ENCODE measurements at places on chromosomes 7 and 10. TPM values are rescaled to one million over a fixed set of nuclear protein-coding genes. Genes with fewer than 3 reads are reported as not detected.
A peak's percentile ranks its signal among the peaks of the same experiment; 100 is the strongest.

GRCh38 chr10:119030421-119031250, 1.1 kb downstream of the NANOS1 start:
- DNase-seq = no peak

DNA sequence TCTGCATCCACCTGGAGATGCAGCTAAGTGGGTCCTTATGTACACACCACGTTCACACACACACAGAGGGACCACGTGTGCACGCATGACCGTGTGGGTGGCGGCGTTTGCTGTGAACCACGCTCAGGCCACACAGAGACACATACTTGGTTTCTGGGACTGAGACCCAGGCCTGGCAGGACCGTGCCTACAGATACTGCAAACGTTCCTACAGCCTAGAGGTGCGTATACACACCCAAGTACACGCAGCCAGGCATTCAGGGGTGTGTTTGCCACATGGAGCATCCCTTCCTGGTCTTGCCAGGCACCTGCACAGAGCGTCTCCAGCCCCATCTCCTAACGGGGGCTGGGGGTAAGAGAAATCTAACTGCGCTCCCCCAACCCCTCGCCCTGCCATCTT, 49.0 kb upstream of the GTF2IRD1 start:
- DNase-seq = no peak

GRCh38 chr10:83925133-83925532, 214.2 kb upstream of the GHITM start:
- no peak for DNase-seq

DNA sequence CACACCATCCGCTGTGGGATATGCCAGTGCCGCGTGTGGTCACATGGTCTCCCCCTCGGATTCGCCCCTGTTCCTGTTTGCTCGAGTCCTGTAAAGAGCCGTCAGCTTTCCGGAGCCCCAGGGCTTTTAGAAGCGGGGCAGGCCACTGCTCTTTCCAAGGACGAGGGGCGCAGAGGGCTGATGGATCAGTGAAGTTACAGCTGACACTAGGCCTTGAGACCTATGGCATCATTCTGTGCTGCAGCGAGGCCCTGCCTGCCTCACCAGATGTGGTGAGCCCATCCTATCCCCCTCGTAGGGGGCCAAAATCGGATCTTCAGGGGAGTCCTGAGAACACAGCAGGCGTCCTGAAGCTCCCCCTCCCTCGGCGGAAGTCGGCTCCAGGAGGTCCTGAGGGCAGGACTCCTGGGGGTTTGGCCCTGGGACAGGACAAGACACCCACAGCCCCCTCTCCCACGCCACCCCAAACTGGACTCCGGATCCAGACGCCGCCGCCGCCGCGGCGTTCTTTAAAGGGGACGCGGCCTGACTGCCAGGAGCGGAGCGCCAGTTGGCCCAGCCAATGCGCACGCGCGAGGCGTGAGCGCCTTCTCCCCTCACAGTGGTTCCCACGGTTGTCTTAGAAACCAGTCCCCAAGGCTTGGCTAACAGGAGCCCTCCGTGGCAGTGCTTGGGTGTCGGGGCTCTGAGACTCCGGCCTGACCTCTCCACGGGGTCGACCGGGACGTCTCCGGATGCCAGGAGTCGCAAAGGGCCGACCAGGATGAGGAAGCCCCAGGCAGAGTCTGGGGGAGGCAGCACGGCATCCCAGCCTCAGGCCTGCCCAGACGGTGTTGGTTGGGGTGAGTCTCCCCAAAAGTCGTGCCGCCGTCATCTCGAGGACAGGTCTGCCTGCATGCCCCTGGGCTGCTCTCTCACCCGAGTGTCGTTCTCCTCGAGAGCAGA, 371.7 kb downstream of the ZNF716 start:
- DNase-seq = no peak

VWA2 gene
- 0.48 TPM for total RNA-seq

DNA sequence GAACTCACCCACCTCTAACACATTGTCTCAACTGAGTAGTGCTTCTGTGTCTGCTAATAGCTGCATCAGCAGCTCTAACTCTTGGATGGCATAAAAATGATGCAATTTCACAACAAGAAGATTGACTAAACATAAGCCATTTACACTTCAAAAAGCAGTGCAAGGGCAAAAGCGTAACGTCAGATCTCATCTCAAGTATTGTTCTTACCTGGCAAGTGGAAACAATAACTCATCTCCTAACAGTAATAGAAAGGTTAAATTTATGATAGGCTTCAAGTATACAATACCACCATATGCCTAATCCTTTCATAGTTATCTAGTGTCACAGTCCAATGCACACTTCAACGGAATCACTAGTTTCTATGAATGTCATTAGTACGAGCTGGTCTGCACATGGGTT, 14.8 kb downstream of the TPK1 start:
- DNase-seq = no peak

OR2A12 gene
- not detected for total RNA-seq

- no peak for DNase-seq
These were observed 573.7 kb downstream of the PARD3 start for GRCh38 chr10:34241226-34242000.

GRCh38 chr7:151248346-151249033, at the start of gene SMARCD3:
TSS of gene SMARCD3 (minus strand) at chr7:151248694. CDS start at chr7:151248562, 132 bp downstream.
- DNase-seq = no peak

DNA sequence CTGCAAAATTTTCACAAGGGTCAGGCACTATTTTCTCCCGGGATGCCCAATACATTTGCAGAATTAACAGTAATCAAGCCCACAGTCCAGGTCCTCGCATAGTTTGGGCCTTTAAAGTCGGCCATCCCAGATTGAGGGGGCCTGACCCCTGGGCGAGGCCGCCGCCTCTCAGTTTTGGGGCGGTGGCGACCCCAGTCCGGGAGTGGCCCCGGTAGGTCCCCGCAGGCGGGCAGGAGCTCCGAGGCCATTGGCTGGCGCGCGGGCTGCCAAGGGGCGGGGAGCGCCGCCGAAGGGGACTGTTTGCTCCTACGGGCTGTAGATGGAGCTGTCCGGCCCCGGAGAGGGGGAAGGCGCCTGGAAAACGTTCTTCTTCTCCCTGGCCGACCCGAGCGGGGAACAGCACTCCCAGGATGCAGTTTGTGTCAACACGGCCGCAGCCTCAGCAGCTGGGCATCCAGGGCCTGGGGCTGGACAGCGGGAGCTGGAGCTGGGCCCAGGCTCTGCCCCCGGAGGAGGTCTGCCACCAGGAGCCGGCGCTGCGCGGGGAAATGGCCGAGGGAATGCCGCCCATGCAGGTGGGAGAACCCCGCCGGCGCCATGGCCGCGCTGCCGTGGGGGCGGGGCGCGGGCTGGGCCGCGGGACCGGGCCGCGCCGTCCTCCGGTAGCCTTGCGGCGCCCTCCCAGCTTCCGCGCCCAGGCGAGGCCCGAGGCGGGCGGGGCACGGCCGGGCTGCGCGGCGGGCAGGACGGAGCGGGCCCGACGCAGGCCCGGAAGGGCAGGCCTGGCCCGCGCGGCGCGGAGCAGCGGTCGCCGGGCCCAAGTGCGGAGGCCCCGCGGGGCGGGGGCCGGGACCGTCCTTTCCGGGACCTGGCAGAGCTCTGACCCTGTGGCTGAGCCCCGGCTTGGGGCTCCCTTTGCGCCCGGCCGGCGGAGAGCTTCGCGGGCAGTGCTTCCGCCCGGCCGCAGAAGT, at the start of gene ZNF282:
Gene ZNF282, plus strand, starts transcription at position 367 of the 971 bp plus-strand sequence. Its CDS starts 44 bp downstream, at position 411.
- DNase-seq = peak; percentile 93

DNA sequence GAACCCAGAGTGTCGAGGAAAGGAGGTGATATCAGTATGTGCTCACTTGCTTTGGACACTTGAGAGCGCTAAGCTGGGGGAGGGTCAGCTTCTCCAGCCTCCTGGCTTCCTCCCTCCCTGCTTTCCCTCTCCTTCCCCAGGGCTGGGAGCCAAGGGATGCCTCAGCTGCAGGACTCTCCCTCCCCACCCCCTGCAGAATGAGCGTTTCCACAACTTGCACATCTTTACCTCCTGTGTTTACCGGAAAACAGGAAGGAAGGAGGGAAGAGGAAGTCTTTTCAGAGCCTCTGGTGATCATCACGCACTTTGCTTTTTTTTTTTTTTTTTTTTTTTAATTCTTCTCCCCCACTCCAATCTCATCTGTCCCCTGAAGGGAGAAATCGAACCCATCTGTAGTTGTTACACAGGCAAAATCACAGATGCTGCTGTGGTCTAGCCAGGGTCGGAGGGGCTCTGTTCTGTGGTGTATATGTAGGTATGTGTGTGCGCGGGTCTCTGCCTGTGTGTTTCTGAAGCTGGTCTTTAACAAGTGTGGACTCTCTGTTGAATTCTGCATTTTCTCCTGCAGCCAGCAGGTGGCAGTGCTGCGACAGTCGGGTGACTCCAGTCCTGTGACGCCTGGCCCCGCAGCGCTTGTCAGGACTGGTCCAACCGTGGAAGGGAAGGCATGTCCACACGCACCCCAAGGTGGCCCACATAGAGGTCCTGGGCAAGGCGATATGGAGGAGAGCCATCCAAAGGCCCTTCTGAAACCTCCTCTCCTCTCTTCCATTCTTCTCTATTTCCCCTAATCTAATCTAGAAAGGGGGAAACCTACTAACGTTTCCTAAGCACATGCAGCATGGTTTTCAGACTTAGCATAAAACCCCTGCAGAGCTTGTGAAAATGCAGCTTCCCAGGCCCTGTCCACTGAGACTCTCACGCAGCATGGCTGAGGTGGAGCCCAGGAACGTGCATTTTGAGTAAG, 257.6 kb downstream of the PLXNA4 start:
- DNase-seq = peak; percentile 60

GAD2 gene
- total RNA-seq = not detected

DNA sequence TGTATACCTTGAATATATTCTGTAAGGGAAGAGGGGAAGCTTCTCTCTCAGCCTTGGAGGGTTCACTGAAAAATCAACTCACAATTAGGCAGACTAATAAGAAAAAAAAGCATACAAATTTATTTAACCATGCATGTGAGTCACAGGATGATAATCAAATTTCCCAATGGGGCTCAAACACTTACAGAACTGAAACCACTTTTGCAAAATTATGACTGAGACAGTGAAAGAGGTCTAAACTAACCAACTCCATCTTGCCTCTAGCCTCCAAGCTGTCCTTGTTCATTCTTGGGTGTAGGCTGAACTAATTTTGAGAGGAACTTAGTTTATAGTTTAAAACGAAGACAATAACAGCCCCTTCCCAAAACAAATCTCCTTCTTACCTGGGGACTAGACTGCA, 618.3 kb upstream of the AUTS2 start:
- DNase-seq = no peak

FEZF1 gene
- not detected for total RNA-seq

DNA sequence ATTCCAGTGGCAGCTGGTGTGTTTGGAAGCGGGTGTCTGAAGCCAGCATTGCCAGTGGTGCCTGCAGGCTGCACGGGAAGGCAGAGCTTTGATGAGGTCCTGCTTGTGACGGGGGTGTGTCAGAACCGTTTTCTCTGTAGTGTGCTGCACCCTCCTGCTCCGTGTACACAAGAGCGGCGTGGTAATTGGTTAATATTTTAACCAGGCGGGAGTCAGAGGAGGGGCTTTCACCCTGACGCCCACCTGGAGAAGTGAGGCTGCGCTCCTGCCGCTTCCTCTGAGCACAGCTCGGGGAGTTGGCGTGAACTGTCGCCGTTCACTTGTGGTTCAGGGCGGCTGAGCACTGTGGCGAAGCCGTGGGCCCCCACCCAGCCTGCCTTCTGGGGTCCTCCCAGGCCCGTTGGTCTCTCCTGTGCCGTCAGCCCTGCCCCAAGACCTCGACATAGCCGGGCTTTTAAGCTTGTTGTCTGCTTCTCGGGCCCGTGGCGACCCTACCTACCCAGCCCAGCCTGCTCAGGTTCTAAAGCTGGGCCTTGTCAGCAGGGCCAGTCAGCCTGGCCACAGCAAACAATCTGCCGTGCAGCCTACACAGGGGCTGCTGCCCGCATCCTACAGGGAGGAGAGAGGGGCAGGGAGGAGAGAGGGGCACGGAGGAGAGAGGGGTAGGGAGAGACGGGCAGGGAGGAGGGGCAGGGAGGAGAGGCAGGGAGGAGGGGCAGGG, 11.6 kb downstream of the NKX6-2 start:
- DNase-seq = no peak

LRRD1 gene
- not detected for total RNA-seq

DNA sequence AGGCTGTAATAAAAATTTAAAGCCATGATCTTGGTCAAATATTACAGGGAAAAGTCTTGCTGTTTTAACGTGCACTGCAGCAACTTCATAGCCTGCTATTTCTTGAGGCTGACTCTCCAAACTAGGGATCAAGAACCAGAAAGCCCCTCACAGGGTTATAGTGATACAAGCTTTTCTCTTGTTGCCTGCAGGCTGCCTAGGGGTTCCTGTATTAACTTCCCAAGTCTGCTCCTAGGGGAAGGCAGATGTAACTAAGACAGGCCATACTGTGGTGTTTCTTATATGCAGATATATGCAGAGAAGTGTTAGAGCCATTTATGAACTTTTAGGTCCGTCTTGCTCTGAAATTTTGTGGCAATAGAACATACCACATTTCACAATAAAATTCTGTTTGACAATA, 175.7 kb downstream of the FOXP2 start:
- no peak for DNase-seq

DNA sequence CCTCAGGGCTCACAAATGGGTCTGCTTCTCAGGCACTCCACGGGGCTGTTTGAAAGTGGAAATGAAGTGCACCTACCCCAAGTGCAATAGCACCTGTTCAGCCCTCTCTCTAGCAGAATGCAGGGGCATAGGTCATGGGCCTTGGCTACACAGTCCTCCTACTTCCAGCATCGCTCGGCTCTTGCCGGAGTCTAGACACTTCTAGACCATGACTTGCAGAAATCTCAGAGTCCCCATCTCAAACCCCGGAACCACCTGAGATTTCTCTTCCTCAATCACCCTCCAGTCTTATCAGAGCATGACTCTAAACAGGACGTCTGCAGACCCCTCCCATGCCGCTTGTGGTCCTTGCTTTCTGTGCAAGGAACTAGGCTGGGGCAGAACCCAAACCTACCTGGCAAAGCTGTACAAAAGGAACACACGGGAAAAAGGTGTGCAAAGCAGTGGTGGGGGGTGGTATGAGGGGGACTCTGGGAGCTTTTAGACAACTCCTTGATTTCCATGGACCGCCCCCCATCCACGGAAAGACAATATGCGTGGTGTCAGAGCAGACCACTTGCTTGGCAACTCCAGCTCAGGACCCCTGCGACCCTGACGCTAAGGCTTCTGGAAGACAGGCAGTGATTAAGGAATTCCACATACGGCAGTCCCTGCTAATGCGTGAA, 13.8 kb downstream of the TMEM273 start:
- no peak for DNase-seq

- DNase-seq = no peak
These were observed 102.4 kb upstream of the GJD4 start for GRCh38 chr10:35502692-35503091.

DNA sequence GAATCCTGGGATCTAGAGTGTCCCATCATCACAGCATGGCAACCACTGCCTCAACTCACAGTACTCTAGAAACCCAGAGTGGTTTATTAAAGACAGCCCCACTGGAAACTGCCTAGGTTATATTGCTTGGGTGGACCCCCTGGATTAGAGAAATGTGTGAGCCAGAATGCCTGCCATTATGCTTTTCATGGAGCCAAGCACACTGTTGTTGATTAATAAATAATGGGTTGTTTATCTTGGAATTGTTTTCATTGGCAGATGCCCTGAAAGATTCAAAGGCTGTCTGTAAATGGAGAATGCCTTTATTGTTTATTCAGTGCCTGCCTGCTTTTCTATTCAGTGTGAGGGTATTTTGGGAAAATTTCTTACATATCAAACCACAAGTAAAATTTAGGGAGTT, 52.1 kb downstream of the GNAI1 start:
- no peak for DNase-seq

GRCh38 chr10:26221541-26221940, 5.0 kb downstream of the GAD2 start:
- no peak for DNase-seq

Measured in breast epithelium (tissue), 4 donors.